Left kidney (tissue), 8 donors: ENCODE measurements at places on chromosomes 16 and 17. TPM values are rescaled to one million over a fixed set of nuclear protein-coding genes. Genes with fewer than 3 reads are reported as not detected.
A peak's percentile ranks its signal among the peaks of the same experiment; 100 is the strongest.

The CACNG5 gene
- polyA plus RNA-seq, result 3.2 TPM

GRCh38 chr16:75238132-75238852 lies 13.1 kb downstream of the BCAR1 start:
- no peak for DNase-seq

DNA sequence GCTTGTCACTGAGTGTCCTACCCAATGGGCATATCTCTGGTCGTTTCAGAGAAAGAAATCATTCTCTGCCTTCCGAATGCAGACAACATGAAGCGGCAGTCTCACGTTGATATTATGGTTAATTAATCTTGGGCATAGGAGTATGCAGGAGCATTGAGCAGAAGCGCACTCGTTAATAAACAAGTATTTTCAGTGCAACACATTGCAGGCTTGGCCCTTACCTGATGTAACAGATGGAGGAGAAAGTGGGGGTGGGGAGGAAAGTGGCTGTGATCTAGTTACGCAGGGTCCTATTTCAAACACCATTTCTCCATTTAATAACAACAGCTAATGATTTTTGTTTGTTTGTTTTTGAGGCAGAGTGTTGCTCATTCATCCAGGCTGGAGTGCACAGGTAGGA lies 414.0 kb upstream of the RBFOX1 start:
- no peak for DNase-seq

GRCh38 chr17:4270736-4271135 lies 7.0 kb upstream of the ANKFY1 start:
- DNase-seq, result no peak

GRCh38 chr17:38341035-38341721 lies 2.6 kb downstream of the GPR179 start:
- DNase-seq, result no peak

- peak; percentile 90 for DNase-seq
Measured at GRCh38 chr17:7988750-7989178, 13.7 kb upstream of the GUCY2D start.

- DNase-seq, result peak; percentile 57
Measured at GRCh38 chr16:55257966-55258613, 65.9 kb upstream of the IRX6 start.

DNA sequence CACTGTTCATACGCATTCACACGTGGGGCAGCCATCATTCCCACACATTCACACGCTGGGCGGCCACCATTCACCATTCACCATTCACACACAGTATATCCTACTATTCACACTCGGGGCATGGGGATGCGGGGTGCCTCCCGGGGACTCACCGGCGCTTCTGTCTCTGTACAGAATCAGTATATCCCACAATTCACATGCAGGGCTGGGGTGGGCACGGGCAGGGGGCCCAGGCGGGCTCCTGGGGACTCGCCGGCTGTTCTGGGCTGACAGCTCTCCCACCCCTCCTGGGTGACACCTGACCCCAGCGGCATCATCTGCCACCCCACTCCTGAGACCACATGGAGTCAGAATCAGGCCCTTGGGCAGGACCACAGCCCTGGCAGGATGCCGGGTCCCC lies 9.6 kb downstream of the NME3 start:
- DNase-seq, result no peak

- DNase-seq, result peak; percentile 37
Measured at GRCh38 chr16:47395733-47396498, 64.9 kb downstream of the ITFG1 start.

GRCh38 chr16:48681520-48681919 lies 71.5 kb upstream of the N4BP1 start:
- DNase-seq, result no peak

GRCh38 chr16:86015606-86016005 lies 116.6 kb downstream of the IRF8 start:
- DNase-seq, result no peak
